Liver (tissue), 10 donors: ENCODE measurements at places on chromosomes 4 and X. TPM values are rescaled to one million over a fixed set of nuclear protein-coding genes. Genes with fewer than 3 reads are reported as not detected.

The FRAS1 gene
- total RNA-seq = 1.8 TPM

The SETD7 gene
- 13.3 TPM for total RNA-seq

The FAM241A gene
- 2.3 TPM for total RNA-seq

The YY2 gene
- total RNA-seq = 0.70 TPM

The SOX3 gene
- total RNA-seq = not detected

The CXCL13 gene
- total RNA-seq = not detected

The SH3BGRL gene
- total RNA-seq = 64.3 TPM

The GLRB gene
- total RNA-seq = 0.92 TPM

The NHS gene
- 0.17 TPM for total RNA-seq

The SLC7A11 gene
- total RNA-seq = 1.9 TPM

The LIMCH1 gene
- 30.6 TPM for total RNA-seq

The MCF2 gene
- 0.33 TPM for total RNA-seq

The SLC10A6 gene
- not detected for total RNA-seq

The SHISA3 gene
- total RNA-seq = 0.56 TPM

The GYPB gene
- 368 TPM for total RNA-seq

The RHOH gene
- total RNA-seq = 2.3 TPM

The RBM47 gene
- 81.2 TPM for total RNA-seq

The SYTL5 gene
- 2.8 TPM for total RNA-seq

The CXCR3 gene
- 0.25 TPM for total RNA-seq

The PDE6B gene
- total RNA-seq = 7.3 TPM

The ZCCHC4 gene
- 7.4 TPM for total RNA-seq

The FGF16 gene
- total RNA-seq = not detected

The SSX4 gene
- not detected for total RNA-seq

The GPRASP1 gene
- 3.8 TPM for total RNA-seq

The CPLX1 gene
- 0.14 TPM for total RNA-seq

The PNPLA4 gene
- total RNA-seq = 15.6 TPM

The KLHL34 gene
- total RNA-seq = 0.14 TPM

The SLIT2 gene
- 2.3 TPM for total RNA-seq

The MANBA gene
- 22.9 TPM for total RNA-seq

The TMPRSS11B gene
- total RNA-seq = not detected

The STS gene
- 6.4 TPM for total RNA-seq

The PDCL2 gene
- total RNA-seq = not detected

The F9 gene
- 98.4 TPM for total RNA-seq

The SPANXA2 gene
- not detected for total RNA-seq

The ZNF185 gene
- 3.2 TPM for total RNA-seq

The CT45A3 gene
- not detected for total RNA-seq

The TRO gene
- 0.75 TPM for total RNA-seq

The XAGE1A gene
- not detected for total RNA-seq
